HuH-7 (cell line): ENCODE measurements at places on chromosomes 5 and 9.

DNA sequence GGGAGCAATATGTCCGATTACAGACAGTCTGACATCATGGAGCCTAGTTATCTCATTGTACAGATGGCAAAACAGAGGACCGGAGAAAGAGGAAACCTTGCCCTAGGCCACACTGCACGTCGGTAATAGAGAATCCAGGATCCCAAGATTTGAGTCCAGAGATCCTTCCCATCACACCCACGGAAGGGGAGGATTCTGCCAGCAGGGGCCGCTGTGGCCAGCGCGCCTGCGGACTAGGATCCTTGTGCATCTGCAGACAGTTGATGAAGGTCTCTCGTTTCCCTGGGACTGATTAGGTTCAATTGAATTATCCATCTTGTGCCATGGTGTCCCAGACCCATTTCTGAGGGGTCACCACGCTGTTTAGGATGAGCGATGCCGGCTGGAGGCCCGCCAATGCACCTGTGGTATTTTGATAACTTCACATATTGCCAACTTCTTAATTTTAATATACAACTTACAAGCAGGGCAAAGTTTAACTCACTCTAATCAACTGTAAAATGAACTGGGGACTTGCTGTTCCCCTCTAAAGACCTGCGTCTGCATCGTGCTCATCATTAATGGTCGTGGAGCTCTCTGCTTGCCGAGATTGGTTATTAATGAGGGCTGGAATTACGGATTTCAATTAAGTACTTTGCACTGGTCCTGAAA lies 592.7 kb upstream of the BRINP1 start:
- peak; percentile 62 for DNase-seq

DNA sequence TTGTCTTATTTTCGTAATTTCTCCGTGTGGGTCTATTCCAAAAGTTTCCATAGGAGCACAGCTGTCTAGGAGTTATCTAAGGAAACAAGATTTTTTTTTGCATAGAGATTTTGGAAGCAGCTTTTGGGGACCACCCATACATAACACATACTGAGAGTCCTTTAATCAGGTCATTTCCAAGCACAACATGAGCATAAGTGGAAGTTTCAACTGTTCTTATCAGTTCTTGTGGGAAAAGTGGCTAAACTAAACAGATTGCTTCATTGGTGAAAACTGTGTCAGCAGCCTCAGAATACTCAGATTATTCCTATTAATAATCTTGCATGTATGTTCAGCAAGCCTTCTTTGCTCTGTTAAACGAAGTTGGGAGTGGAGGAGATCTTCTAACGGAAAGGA lies 153.6 kb upstream of the TYRP1 start:
- DNase-seq = no peak

DNA sequence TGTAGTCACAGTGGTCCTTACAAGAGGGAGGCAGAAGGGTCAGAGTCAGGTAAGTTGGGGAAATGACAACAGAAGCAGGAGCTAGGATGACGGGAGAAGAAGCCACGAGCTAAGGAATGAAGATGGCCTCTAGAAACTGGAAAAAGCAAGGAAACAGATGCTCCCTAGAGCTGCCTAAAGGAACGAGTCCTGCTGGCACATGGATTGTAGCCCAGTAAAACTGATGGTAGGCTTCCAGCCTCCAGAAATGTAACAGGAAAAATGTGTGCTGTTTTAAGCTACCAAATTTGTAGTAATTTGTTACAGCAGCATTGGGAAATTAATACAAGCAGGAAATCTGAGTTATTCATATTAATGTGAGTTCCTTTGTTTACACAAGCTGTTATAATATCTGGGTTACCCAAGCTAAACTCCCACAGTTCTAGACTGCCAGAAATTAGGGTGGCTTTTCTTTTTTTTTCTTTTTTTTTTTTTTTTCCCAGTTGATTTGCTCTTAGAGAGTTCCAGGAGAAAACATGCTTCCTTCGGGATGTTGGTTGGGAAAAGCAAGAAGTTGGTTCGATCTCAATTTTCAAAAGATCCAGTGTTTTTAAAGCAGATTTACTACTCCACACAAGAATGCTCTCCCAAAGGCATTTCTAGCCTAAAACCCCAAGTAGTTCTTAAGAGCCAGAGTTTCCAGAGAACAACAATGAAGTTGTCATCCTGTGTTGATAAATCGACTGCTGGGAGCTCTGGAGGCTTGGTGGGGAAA lies 400.0 kb upstream of the SLC24A2 start:
- DNase-seq = no peak

GRCh38 chr9:127545196-127546124 lies 66.6 kb upstream of the STXBP1 start:
- DNase-seq = peak; percentile 95

- no peak for DNase-seq
These were observed 53.2 kb downstream of the MEF2C start for GRCh38 chr5:88829775-88830174.

- DNase-seq = no peak
These were observed 55.3 kb upstream of the SLC30A5 start for GRCh38 chr5:69038539-69038938.

GRCh38 chr5:177966839-177967166 lies 29.2 kb downstream of the PROP1 start:
- no peak for DNase-seq

DNA sequence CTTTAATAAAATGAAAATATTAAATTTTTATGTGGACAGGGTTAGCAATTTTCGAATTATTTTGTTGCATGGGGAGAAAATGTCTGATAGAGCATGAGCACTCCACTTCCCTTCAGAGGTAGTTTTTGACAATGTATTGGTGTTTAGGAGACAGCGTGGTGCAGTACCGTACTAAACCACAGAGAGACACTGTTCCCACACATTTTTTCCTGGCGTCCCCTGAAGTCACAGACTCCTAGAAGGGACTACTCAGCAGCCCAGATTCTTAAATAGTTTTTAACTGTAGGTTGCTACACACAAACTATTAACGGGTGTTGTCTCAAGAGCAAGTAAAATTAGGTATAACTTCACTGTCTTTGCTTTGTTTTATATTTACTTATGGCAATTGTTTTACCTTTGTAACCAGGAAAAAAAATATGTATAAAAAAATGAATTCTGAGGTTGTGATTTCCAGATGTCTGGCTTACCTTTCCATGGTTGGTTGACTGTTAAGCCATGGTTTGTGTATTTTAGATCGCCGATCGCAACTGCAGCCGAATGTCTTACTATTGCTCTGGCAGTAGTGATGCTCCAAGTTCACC lies 171.2 kb downstream of the DOCK8 start:
- DNase-seq = peak; percentile 49

DNA sequence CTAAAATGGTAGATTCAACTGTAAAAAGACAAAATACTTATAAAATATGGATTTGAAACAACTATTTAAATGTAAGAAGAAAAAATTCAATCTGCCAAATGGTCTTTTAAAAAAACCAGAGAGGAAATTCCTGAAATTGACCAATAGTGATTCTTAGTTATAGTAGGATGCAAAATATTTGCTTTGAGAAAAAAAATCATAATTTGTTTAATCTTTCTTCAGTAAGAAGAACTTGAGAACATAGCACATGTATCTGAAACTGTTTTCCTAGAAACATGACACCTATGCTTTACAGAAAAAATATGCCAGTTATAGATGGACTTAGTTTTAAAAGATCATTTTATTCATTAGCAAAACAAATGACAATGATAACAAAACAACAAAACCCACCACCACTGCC lies 186.9 kb upstream of the CD180 start:
- DNase-seq = no peak

GRCh38 chr9:26551451-26551850 lies 341.2 kb downstream of the CAAP1 start:
- DNase-seq = no peak

GRCh38 chr9:36835271-36835996 lies 198.6 kb downstream of the PAX5 start:
- no peak for DNase-seq

DNA sequence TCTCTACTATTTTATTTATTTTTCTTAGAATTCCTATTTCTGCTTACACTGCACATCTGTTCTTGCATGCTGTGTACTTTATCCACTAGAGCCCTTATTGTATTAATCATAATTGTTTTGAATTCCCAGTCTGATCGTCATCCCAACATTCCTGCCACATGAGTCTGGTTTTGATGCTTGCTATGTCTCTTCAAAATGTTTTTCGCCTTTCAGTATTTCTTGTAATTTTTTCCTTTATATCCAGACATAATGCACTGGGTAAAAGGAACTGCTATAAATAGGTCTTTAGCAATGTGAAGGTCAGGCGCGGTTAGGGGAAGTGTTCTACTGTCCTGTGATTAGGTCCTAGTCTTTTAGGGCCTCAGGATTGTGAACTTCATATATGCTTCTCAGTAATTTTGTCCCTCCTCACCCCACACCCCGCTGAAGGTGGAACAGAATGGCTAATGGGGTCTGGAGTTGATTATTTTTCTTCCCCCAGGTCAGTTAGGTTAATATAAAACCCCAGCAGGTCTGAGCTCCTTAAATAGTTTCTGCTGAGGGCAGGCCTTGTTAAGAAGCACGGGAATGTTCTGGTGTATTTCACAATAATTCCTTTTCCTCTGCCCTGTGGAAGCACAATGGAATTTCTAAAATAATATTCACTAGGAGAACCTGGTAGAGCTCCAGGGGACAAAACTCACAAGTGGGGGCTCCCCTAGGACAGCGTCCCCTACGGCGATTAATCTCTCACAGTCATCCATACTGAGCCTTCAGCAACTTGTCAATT lies 146.6 kb upstream of the TUT7 start:
- DNase-seq = no peak

DNA sequence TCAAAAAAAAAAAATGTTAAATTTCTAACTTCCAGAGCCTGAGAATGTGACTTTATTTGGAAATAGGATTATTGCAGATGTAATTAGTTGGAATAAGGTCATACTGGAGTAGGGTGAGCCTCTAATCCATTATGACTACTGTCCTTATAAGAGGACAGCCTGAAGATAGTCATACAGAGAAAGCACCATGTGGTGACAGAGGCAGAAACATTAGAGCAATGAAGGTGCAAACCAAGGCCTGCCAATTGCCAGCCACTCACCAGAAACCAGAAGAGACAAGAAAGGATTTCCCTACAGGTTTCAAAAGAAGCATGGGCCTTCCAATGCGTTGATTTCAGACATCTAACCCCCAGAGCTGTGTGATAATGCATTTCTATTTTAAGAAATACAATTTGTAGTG lies 659.2 kb upstream of the CHD1 start:
- DNase-seq = no peak

GRCh38 chr9:114339130-114339908 lies 9.7 kb downstream of the ORM2 start:
- peak; percentile 98 for DNase-seq

GRCh38 chr9:123354806-123355508 lies 1.0 kb upstream of the CRB2 start:
- DNase-seq = no peak

- DNase-seq = no peak
These were observed 250.6 kb downstream of the ARRDC3 start for GRCh38 chr5:91132550-91132949.

DNA sequence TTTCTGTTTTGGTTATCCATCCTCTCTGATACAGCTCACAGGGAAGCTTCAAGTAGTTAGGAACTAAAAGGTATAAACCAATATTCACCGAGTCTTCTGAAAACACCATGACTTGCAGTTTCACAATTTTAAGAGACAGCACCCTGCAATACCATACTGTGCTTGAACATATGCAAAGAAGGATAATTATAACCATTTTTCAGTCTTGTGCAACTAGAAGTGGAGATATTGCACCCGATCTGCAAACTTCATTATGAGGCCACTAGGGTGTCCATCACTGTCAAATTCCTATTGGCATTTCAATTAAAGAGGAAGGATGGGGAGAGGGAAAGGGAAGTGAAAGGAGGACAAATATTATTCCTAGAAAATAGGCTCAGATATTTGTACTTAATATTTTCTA lies 32.4 kb upstream of the CEP120 start:
- DNase-seq = no peak

DNA sequence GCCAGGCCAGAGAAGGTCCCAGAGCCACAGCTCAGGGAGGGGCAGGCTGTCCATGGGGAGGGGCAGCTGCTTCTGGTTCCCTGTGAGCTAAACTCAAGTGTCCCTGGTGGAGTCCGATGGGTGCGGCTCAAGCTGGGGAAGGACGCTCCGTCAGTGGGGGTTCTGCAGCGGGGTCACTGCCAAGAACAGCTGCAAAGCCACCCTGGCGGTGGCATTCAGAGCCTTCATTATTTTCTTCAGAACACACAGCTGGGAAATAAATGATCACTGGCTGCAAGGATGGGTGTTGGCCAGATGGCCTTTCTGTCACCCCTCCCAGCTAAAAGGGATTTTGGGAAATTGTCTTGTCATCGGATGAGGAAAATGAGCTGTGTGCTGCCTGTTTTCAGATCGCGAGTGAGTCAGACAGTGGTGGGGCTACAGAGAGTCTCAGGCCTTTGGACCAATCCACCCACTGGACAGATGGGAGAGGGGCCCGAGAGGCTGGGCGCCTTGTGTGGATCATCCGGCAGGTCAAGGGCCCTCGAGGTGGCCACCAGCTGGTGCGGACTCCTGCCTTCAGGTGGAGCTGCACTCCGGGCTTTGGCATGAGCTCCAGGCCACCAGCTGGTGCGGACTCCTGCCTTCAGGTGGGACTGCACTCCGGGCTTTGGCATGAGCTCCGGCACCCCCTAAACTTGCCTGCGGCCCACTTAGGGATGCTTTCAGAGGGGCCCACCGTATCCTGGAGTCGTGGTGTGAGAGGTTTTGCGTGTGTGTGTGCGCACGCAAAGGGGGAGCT lies 17.9 kb upstream of the GFPT2 start:
- DNase-seq = no peak

DNA sequence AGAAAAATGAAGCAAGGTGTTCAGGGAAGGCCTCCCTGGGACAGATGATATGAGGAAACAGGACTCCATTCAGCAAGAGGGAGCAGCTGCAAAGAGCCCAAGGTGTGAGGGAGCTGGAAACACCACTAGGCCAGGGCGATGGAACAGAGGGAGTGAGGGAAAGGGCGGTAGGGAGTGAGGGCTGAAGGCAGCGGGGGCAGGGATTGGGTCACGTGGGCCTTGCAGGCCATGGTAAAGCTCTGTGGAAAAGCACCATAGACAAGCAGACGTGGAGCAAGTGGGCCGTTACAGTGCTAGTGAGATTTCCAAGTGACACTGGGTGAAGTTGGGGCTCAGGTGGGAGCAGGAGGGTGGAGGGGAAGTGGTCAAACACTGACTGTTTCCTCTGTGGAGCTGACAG lies 10.8 kb upstream of the PRRC1 start:
- no peak for DNase-seq

DNA sequence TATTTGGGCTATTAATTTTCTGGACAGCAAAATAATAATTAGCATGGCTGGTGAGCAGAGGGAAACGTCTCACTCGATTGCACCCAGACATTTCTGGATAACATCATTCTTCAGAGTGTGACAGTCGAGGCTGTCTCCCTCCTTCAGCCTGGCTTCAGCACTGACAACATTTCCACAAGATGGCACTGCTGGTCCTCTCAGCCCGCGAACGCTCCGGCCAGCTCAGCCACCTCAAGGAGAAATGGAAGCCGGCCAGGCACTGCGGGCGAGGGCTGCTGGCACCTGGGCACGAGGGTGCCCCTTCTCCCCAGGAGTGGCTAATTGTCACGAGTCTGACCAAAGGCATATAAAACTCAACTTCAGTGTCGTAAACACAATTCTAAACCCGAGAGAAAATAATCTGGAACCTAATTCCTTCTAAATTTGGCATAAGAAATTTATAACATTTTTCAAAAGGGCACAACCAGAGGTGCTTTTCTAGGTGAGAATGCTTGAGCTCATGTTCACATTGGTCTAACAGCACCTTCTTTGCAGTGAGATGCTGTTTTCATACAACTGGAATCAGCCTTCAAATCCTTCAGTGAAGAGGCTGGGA lies 65.9 kb downstream of the DAP start:
- peak; percentile 56 for DNase-seq

- no peak for DNase-seq
These were observed 7.0 kb downstream of the PDCL start for GRCh38 chr9:122821278-122821943.

GRCh38 chr5:36897616-36898015 lies 21.0 kb downstream of the NIPBL start:
- no peak for DNase-seq
